Astrocyte (in vitro differentiated cells and primary cell): ENCODE measurements at places on chromosomes 3 and 15. TPM values are rescaled to one million over a fixed set of nuclear protein-coding genes. Genes with fewer than 3 reads are reported as not detected.

C3orf85 gene
- total RNA-seq, result not detected in 2 replicates

DNA sequence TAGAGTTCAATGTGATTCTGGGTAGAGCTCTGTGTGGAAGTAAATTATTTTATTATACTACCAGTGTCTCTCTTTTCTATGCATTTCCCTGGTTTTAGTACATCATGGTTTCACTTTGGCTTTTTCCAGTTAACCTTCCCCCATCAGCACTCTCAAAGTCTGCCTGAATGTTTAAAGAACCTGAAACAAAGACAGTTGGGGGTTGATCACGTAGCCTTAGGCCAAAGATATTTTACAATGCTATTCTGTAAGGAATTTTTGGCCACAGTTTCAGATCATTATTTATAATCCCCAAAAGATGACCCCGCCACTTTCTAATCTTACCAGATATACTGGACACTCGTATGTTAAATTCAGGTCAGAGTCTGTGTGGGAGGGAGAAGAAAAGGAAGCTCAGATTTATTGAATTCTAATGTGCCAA is 156.3 kb upstream of the TMC3 start:
- DNase-seq, result no peak
- peaks cover 12% of the 10 kb centered on the region for H3K4me1 ChIP-seq
- H3K4me3 ChIP-seq, result no peak overlapping the region
- no peaks in the 10 kb centered on the region for H3K36me3 ChIP-seq

CCK gene
- total RNA-seq, result not detected in 2 replicates

- DNase-seq, result no peak
- H3K27me3 ChIP-seq, result no peaks in the 10 kb centered on the region
- H3K4me3 ChIP-seq, result no peak overlapping the region
- H3K36me3 ChIP-seq, result no peaks in the 10 kb centered on the region
Measured at GRCh38 chr15:76380249-76380648, 43.7 kb downstream of the ISL2 start.

DNA sequence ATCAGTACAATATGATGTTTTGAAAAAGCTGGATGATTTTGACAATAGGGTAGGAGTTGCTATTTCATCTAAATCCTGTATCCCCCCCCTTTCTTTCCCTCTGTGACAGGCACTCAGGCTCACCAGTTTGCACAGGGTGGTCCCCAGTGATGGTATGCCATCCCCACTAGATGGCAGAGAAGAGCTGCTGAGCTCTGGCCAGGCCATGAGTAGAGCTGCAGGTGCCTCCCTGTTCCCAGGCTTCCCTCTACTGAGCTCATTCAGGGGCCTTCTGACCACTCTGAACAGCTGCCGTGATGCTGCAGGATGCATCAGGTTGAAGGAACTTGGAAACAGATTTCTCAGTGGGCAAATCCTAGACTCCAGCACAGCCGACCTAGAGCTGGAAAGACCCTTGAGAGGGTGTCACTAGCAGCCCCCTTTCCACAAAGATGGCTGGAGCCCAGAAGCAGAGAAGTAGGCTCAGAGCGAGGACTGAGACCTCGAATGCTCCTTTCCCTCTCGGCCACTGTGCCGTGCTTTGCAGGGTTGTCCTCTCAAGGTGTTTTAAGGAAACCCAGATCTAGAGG is 45.1 kb downstream of the EFCAB12 start:
- H3K36me3 ChIP-seq, result no peaks in the 10 kb centered on the region
- H3K4me1 ChIP-seq, result peaks cover 8% of the 10 kb centered on the region
- H3K4me3 ChIP-seq, result no peak overlapping the region

DNA sequence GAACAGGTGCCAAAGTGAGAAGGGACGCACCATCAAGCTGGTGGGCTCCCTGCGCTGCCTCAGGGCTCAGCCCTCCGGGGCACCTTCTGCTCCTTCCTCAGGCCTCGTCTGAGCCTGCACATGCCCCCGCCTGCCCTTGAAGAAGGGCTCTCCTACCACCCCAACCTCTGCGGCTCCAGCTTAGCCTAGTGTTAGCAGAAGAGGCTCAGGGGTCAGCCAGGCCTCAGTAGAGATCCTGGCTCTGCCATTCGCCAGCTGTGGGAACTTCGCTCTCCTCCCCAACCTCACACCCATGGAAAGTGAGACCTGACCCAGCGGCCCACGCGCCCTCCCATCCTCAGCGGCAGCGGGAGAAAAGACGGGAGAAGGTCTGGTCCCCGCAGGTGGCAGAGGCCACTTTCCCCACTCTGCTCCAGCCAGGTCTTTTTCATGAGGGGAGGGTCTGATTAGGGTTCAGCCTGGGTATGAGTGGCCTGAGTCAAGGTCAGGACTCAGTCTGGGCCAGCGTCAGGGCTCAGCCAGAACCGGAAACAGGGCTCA is 8.2 kb downstream of the GRIP2 start:
- H3K27ac ChIP-seq, result no peak overlapping the region
- no peak overlapping the region for H3K4me3 ChIP-seq
- no peak for DNase-seq
- H3K4me1 ChIP-seq, result no peaks in the 10 kb centered on the region
- peaks cover 19% of the 10 kb centered on the region for H3K27me3 ChIP-seq
- H3K36me3 ChIP-seq, result no peaks in the 10 kb centered on the region

DPH3 gene
- 55.3 and 61.5 TPM in 2 replicates for total RNA-seq

TF gene
- 0.34 and 1.3 TPM in 2 replicates for total RNA-seq

GRCh38 chr15:79837846-79838245 is 59.0 kb downstream of the MTHFS start:
- no peaks in the 10 kb centered on the region for H3K4me1 ChIP-seq
- H3K27me3 ChIP-seq, result no peaks in the 10 kb centered on the region
- no peak overlapping the region for H3K4me3 ChIP-seq

- no peaks in the 10 kb centered on the region for H3K27me3 ChIP-seq
- H3K27ac ChIP-seq, result no peak overlapping the region
- no peak for DNase-seq
- no peaks in the 10 kb centered on the region for H3K36me3 ChIP-seq
Measured at GRCh38 chr3:191119415-191120295, 79.4 kb upstream of the OSTN start.

DNA sequence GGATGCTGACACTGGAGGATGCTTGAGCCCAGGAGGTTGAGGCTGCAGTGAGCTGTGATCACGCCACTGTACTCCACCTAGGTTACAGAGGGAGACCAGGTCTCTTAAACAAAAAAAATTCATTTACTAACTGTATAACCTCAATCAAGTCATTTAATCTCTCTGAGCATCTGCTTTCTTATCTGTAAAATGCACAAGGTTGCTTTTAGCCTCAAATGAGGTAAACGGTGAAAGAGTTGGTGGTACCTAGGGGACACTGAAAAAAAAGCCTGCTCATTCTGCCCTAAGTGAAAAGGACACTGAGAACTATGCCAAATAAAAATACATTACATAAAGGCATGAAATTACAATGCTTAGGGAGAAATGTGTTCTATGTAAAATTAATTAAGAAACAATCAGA is 3.4 kb downstream of the PP2D1 start:
- no peaks in the 10 kb centered on the region for H3K27me3 ChIP-seq
- H3K27ac ChIP-seq, result no peak overlapping the region
- no peaks in the 10 kb centered on the region for H3K36me3 ChIP-seq
- DNase-seq, result no peak
- no peaks in the 10 kb centered on the region for H3K4me1 ChIP-seq

DNA sequence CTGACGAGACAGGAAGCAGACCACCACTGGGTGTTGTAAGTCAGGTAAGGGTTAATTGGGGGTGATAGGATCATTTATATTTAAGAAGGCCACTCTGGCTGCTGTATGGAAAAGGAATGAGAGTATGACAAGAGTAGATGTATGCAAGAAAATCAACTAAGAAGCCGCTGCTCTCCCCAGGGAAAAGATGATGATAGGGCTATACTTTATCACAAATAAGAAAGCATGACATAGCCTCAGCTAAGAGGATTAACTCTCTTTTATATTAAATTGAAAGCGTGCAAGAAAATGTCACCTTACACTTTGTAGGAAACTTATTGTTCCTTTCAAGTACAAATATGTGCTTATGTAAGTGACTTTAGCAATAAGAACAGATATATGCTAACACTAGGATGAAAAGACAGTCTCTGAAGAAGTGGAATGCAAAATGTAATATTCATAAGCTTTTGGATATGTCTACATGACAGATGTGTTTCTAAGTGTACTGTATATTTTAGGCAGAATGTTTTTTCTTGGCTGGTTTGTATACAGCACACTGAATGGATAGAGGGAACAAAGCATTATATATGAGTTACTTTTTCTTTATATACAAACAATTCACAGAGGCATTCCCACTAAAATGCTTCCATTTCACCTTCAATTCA is 8.7 kb upstream of the NDUFB4 start:
- H3K4me1 ChIP-seq, result no peaks in the 10 kb centered on the region
- no peak overlapping the region for H3K27ac ChIP-seq
- no peak overlapping the region for H3K4me3 ChIP-seq
- H3K36me3 ChIP-seq, result no peaks in the 10 kb centered on the region
- no peak for DNase-seq

DNA sequence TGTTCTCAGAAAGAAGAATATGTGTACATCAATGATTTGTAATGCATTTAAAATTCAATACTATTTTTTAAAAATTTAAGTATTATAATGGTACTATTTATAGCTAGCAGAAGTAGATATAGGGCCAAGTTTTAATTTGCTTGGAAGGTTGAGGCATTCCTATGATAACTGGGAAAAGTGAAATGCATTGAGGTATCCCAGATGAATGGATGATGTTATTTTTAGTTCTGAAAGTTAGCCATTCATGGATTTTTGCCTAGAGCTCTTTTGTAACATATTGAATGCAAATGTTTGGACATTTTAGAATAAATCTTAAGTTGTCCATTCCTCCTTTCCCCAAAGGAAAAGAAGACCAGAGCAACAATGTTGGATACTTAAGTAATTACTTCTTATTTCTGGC is 47.6 kb downstream of the GAP43 start:
- no peaks in the 10 kb centered on the region for H3K27me3 ChIP-seq
- no peak overlapping the region for H3K4me3 ChIP-seq
- peaks cover 5% of the 10 kb centered on the region for H3K4me1 ChIP-seq
- no peak overlapping the region for H3K27ac ChIP-seq
- peak; percentile 47 for DNase-seq

DNA sequence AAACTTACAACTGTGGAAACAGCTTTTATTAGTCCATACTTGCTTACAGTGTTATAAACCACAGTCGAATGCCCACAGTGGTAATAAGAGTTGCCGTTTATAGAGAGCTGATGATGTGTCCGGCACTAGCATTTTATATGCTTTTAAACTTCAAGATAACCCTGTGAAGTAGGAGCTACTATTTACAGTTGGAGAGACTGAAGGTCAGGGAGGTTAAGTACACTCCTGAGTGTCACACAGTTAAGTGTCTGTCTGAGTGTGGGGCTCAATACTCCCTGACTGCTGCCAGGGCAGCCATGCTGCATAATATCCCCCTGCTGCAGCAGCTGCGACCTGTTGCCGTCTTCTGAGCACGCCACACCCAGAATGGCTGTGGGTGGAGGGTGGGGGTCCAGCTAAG is 89.9 kb upstream of the TNFAIP8L3 start:
- no peak overlapping the region for H3K27ac ChIP-seq
- H3K4me3 ChIP-seq, result no peak overlapping the region
- no peaks in the 10 kb centered on the region for H3K4me1 ChIP-seq
- H3K27me3 ChIP-seq, result peaks cover 5% of the 10 kb centered on the region
- H3K36me3 ChIP-seq, result no peaks in the 10 kb centered on the region
- no peak for DNase-seq

LMAN1L gene
- total RNA-seq, result 0.32 TPM in 1 of 2 replicates, not detected in the other

DNA sequence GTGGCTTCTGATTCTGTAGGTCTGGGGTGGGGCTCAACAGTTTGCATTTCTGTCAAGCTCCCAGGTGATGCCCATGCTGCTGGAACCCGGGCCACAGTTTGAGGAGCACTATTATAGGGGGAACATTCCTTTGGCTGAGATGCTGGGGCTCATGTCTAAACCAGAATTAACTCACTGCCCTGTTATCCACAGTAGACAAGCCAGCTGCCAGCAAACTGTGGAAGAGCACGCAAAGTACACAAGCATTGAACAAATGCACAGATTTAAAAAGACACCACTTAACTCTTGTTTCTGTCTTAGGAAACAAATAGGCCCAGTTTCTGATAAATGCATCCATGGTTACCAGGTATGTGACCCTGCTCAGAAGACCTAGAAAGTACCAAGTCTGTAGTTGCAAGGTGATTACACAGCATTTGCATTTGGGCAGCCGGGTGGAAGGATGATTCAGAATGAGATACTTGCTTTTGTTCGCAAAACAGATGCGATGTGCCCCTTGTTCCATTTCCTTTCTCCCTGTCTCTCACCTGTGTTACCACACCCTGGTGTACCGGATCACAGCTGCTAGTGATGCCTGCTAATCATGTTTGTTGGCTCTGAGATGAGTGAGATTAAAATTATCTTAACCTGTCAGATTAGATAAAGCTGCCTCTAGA is 12.4 kb downstream of the GYG1 start:
- peaks cover 5% of the 10 kb centered on the region for H3K4me1 ChIP-seq
- H3K27me3 ChIP-seq, result no peaks in the 10 kb centered on the region
- no peak overlapping the region for H3K27ac ChIP-seq
- no peaks in the 10 kb centered on the region for H3K36me3 ChIP-seq
- no peak overlapping the region for H3K4me3 ChIP-seq
- DNase-seq, result no peak

DNA sequence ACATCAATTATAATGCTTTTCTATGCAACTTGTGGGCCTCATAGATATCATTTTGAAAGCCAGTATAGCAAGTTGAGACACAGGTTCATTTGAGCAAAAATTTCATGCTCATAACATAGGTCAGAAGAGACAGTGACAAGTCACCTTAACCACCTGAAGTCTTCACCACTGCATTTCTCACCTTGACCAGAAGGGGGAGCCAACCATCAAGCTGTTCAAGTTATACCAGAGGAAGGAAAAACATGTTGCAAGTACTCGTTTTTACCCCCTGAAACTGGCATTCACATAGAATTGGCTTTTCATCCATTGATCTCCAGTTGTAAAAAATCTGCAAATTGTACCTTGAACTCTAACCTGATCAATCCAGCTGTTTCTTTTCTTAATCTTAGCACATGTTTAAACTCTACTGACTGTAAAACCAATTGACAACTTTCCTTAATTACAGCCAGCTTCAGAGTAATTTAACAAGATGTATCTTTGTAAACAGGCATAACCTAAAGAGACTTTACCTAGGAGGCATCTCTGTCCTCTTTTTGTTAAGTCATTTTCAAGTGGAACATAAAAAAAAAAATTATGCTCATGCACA is 1.4 kb downstream of the LMOD3 start:
- no peaks in the 10 kb centered on the region for H3K36me3 ChIP-seq
- DNase-seq, result peak; percentile 46
- H3K4me1 ChIP-seq, result no peaks in the 10 kb centered on the region
- H3K27me3 ChIP-seq, result peaks cover 3% of the 10 kb centered on the region

- H3K4me3 ChIP-seq, result no peak overlapping the region
- no peak for DNase-seq
- H3K27ac ChIP-seq, result no peak overlapping the region
- H3K4me1 ChIP-seq, result peaks cover 4% of the 10 kb centered on the region
- H3K27me3 ChIP-seq, result no peaks in the 10 kb centered on the region
Measured at GRCh38 chr15:25091421-25092158, 136.8 kb downstream of the SNRPN start.

- DNase-seq, result peak; percentile 41
- H3K4me3 ChIP-seq, result no peak overlapping the region
- no peaks in the 10 kb centered on the region for H3K27me3 ChIP-seq
Measured at GRCh38 chr15:74620636-74621545, 5.3 kb downstream of the CLK3 start.
